ENCODE measurements at places on chromosomes 1 and 21.

GRCh38 chr21:31258073-31258472 is 86.0 kb downstream of the TIAM1 start:
- no peak for DNase-seq

DNA sequence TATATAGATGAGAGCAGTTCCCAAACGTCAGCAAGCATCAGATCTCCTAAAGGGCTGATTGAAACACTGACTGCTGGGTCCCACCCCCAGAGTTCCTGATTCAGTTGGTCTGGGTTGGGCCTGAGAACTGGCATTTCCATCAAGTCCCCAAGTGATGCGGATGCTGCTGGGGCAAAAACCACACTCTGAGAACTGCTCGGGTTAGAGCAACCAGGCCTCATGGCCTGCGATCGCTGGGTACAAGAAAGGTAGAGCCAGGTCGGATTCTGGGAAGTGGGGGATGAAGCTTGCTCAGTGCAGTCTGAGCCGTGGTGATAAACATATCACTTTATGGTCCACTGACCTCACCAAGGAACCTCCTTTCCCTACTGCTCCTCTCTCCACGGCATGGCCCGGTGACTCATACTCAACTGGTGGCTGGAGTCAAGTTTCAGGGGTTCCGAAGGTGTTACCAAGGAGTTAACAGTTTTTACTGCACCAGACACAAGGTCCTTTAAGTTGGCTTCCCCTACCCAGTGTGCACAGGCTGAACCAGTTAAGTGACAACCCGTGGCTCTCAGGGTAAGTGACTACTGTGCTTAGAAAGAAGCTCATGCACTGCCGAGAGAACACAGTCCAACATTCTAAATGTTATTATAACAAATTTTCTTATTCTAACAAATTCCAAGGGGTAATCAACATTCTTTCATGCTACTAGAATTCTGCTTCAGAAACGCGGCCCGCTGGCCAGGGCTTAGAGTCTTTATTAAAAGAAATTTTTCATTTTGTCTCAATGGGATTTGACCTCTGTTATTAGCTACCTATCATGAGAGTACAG is 153.5 kb downstream of the TGFBR3 start:
- DNase-seq, result no peak

DNA sequence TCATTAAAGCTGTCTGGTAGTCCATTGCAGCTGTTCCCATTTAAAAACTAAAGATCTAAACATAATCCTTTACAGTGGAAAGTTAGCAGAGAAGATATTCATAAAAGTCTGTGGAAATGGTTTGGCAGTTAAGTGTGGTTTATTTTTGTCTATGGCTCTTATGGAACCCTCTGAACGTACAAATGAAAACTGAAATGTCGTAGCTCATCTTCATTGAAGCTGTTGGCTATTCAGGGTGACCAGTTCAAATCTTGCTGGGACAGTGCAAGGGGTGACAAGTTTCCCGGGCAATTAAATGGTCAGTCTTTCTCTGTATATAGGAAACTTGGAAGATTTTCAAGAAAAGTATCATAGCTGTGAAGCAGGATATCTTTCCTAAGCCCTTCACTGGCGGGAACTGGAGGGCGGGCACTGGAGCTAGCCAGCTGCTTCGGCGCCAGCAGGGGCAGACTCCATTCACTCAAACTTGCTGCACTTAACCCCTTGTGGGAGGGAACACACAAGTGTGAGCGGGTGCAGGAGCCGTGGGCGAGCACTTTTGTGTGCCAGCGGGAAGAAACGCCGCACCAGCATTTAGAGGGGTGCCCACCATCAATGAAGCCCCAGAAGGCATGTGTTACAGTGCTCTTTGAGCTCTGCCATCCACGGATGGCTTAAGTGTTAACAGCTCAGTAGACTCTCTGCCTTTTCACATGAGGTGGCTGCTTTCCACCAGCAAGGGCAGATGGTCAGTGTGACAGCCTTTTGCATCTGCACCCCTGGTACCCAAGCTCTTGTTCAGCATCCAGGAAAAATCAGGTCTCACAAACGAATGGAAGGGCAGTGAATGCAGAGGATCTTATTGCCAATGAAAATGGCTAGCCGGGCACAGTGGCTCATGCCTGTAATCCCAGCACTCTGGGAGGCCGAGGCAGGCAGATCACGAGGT is 232.1 kb upstream of the KAZN start:
- no peak for DNase-seq

DNA sequence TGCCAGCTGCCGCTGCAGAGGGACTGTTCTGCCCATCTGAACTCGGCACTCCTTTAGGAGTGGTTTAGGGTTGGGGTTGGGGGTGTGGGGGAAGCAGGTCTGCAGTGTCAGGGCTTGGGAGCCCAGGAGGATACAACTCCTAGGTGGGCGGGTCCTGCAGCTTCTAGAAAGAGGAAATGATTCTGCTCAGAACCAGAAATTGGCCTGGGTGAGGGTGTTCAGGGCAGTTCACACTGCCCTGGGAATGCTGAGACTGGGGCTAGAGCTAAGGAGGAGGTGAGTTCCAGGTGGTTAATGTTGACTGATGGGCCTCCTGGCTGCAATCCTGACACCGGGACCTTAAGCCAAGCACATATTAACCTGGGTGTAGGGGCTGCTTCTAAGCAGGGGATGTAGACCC is 4.8 kb upstream of the SLC26A9 start:
- no peak for DNase-seq

DNA sequence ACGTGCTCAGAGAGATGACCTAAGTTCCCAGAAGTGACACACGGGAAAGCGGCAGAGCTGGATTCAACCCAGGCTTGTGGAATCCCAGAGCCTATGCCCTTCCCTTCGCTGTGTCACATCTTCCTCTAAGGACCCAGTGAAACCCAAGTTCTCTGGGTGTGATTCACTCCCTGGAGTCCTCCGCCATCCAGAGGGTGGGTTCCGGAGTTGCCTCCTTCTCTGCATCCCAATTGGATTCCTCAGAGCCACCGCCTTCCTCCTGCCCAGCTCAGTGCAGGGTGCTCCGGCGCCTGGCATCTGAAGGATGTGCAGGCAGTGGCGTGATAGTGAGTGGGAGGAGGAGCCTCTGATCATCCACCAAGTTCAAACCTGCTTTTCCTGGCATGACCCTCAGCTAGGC is 20.7 kb upstream of the RCC2 start:
- no peak for DNase-seq

- no peak for DNase-seq
Observed at GRCh38 chr1:208043691-208044181, 132.8 kb upstream of the CD34 start.

DNA sequence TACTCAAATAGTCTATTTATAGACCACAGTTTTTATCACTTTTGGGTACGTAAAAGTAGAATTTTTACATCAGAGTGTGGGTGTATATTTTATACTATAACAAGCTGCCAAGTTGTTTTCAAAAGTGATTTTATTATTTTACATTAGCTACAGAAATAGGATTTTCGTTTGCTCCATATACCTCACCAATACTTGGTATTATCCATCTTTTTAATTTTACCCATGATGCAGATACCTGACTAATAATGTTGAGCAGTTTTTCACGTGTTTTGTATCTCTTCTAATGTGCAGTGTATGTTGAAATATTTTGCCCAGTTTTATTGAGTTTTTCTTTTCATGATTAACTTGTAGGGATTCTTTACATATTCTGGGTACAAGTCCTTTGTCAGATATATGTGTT is 379.8 kb downstream of the MATN1 start:
- DNase-seq, result no peak

GRCh38 chr1:162696286-162696862 is 64.1 kb downstream of the DDR2 start:
- DNase-seq, result no peak

GRCh38 chr1:160047111-160047991 is 15.6 kb upstream of the PIGM start:
- DNase-seq, result no peak

GRCh38 chr1:206684478-206685333 is at the start of gene MAPKAPK2:
Gene MAPKAPK2 (plus strand): TSS chr1:206684905. CDS start chr1:206685230, 325 bp downstream.
- DNase-seq, result peak; percentile 99

- no peak for DNase-seq
Observed at GRCh38 chr1:24098943-24099638, 12.8 kb downstream of the MYOM3 start.

- no peak for DNase-seq
Observed at GRCh38 chr1:101453844-101454243, 217.0 kb downstream of the S1PR1 start.

- DNase-seq, result no peak
Observed at GRCh38 chr21:34021726-34022125, 51.7 kb upstream of the MRPS6 start.

DNA sequence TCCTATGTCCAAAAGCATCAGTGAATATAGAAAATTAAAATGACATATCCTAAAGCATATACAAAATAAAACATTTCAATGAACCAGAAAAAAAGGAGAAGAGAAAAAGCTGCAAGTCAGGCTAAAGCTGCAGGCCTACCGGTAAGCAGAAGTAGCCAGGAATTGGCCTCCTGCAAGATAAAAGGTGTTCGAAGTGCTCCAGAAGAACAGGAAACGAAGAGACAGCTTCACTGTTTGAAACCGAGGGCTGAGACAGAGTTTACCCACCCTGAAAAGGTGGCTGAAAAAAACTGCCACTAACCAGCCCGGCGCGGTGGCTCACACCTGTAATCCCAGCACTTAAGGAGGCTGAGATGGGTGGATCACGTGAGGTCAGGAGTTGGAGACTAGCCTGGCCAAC is 37.4 kb downstream of the NSL1 start:
- no peak for DNase-seq

- DNase-seq, result no peak
Observed at GRCh38 chr1:214666674-214667073, 63.7 kb downstream of the CENPF start.

DNA sequence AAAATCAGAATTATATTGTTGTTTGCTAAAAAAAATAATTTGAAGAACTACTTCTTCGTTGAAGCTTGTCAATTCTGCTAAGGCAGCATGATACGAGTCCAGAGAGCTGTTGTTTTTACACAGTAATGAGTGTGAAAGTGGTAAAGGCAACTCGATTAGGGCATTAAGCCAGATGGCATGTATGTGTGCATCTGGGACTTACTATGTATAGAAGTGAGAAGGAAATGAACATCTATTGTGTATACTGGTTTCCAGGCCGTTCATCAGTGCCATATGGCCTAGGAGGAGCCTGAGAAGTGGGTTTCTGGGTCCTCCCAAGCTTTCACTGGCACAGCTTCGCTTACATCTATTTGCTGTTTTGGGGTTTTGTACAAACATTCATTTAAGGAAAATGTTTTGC is 5.7 kb downstream of the CTPS1 start:
- DNase-seq, result no peak

GRCh38 chr1:206851341-206852010 is 13.9 kb upstream of the IL20 start:
- DNase-seq, result no peak

GRCh38 chr1:245652660-245653427 is 498.1 kb downstream of the KIF26B start:
- no peak for DNase-seq

DNA sequence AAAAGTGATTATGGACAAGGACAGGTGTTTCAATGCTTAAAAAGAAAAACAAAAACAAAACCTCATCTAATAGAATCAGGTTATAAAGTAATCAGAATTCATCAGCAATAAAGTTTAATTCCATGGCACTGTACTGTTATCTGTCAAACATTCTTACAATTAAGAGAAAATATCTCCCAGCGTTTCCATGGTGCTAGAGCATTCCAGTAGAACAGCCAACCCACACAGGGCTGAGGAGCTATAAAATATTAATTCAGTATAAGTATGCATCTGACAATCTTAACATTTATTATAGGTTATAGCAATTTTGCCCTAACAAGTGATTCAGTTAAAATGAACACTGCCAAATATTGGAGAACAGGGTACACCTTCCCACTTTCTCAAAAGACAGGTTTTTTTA is 128.7 kb upstream of the DEPDC1 start:
- no peak for DNase-seq

DNA sequence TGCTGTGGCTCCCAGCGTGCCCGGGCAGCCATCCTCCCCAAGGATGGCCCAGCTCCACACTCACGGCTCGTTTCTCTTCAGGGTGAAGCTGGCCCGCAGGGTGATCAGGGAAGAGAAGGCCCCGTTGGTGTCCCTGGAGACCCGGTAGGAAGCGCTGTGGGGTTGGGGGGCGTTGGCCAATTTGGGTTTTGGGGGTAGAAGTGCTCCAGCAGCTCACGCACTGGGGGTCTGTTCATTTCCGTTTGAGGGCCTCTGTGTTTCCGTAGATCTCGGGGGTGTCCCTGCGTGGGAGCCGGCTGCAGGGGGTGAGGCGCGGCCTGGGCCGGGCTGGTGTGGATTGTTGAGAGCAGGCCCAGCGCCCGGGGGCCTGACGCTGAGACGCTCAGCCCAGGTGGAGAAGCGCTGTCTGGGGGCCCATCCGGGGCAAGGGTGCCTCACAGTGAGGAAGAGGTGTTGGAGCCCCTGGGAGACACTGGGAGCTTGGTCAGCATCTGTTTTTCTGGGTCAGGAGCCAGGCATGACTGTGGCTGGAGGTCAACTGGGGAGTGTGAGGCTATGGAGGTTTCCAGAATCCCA is 12.6 kb downstream of the COL6A1 start:
- no peak for DNase-seq

DNA sequence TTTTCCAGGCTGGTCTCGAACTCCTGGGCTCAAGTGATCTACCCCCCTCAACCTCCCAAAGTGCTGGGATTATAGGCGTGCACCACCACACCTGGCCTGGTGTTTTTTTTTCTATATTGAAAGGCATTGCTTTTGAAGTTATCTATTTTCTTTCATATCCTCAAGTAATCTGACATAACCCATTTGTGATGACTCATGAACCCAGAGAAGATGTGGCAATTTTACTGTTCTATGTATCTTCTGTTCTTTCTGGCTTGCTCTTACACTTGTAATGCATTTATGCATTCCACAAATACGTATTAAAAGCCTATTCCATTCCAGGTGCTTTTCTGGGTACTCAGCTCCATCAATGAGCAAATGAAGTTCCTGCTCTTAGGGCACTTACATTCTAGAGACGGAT is 29.9 kb upstream of the ERRFI1 start:
- DNase-seq, result no peak

- no peak for DNase-seq
Observed at GRCh38 chr1:217224201-217224600, 406.7 kb downstream of the GPATCH2 start.

GRCh38 chr21:44653656-44654575 is 543 bp downstream of the KRTAP12-4 start:
- DNase-seq, result no peak

DNA sequence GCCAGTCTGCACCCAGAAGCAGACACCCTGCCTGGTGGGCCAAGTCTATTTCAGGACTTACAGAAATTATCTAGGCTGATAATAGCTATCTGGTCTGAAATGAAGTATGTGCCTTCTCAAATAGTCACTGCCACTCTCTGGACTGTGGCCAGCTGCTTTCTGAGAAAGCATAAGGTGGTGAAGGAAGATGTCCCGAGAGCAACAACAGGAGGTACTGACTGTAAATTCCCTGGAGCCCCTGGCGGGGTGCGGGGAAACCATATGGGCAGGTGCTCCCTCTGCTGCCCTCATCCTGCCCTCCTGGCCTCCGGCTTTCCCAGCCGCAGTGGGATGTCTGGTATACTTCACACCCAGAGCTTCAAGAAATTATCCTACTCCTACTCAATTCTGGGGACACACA is 86.8 kb downstream of the TGFBR3 start:
- no peak for DNase-seq

- no peak for DNase-seq
Observed at GRCh38 chr1:167674156-167674555, 44.1 kb downstream of the RCSD1 start.

Measured in GM20000 (cell line).